ENCODE measurements at places on chromosomes 4 and X.

DNA sequence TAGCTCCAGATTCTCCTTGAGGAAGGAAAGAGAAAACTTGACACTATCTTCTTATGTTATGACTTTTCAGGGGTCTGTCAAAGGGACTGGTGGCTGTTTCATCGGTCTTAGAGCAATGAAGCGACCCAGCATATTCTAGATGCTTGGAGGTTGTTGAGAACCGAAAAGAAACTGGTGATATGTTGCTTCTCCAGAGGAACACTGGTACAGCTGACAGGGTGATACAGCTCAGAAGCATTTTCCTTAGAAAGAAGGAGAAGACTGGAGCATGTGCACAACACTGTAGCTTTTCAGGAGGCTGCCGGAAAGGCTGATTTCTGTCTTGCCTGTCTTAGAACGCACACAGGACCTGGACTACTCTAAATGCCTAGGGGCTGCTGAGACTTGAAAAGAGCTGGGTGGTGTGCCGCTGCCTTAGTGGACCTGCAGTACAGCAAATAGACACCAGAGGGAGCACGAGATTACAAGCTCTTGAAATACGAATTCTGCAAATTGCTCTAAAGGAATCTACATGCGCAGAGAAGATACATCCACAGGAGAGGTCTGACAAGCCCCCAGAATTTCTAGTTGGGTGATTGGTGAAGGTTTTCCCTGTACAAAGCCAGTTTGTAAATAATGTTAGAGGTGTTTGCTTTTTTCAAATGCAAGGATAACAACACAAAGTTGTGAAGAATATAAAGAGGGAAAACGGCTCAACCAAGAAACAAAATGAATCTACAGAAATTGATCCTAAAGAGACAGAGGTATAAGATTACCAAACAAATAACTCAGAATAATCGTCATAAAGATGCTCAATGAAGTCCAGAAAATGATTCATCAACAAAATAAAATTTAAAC is 223.1 kb upstream of the DMD start:
- DNase-seq: peak; percentile 2

DNA sequence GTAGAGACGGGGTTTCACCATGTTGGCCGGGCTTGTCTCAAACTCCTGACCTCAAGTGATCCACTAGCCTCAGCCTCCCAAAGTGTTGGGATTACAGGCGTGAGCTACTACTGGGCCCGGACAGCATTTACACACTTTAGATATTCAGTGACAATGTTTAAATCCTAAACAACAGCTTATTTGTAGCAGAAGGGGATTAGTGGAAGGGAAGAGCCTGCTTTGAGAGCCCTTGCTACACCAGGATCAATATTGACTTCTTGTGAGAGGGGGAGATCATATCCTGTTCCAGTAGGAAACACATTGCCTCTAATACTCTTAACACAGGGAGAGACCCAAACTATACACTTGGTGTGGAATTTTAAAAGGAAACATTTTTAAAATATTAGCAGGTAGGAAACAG is 7.1 kb downstream of the MGST2 start:
- no peak for DNase-seq

DNA sequence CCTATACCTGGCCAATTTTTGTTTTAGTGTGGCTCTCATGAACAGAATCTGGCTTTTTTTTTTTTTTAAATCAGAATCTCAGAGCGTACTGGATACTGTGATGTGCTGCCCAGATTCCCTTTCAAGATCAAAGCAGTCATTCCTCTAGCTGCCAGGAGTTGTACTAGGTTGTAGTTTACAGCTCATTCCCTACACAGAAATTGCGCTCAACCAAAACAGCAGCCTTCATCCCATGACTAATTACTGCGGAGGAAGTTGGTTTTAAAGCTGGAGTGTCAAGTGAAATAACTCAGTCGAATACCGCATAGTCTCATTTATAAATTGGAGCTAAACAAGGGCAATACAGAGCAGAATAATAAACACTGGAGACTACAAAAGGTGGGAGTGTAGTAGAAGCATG is 12.2 kb upstream of the TMPRSS11B start:
- no peak for DNase-seq

DNA sequence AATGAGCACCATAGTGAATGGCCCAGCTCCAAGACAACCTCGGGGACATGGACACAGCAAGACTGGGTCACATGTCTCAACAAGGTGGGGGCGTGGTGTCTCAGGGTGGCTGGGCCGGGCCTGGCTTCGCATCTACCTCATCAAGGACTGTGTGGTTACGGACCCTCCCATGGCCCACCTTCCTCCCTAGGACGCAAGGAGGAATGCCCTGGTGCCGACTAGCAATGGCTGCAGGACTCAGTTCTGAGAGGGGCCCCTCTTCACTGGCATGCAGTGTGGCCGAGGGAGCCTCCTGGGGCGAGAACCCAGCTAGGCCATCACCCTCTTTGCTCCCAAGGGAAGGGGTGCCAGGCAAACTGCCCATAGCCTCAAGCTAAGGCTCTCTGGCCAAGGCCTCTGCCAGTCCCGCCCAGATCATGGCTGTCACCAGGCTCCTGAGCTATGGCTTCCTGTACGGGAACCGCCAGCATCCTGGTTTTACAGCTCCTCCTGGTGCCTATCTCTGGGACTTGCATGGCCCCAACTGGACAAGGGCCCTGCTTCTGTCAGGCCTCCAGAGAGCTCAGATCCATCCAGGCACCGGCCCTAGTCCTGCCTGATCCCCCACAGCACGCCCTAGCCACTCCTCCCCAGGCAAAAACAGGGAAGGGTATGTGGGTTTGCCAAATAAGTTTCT is 218.0 kb upstream of the AGTR2 start:
- no peak for DNase-seq
